ENCODE measurements at places on chromosomes 5 and 9.

GRCh38 chr5:172832383-172833315 lies 1.4 kb upstream of the ERGIC1 start:
- H3K36me3 ChIP-seq: peaks cover 11% of the 10 kb centered on the region
- peak overlapping the region; percentile 49 for H3K27ac ChIP-seq
- H3K27me3 ChIP-seq: peaks cover 11% of the 10 kb centered on the region
- peak overlapping the region; percentile 79 for H3K4me3 ChIP-seq
- H3K4me1 ChIP-seq: peaks cover 32% of the 10 kb centered on the region
- DNase-seq: no peak

DNA sequence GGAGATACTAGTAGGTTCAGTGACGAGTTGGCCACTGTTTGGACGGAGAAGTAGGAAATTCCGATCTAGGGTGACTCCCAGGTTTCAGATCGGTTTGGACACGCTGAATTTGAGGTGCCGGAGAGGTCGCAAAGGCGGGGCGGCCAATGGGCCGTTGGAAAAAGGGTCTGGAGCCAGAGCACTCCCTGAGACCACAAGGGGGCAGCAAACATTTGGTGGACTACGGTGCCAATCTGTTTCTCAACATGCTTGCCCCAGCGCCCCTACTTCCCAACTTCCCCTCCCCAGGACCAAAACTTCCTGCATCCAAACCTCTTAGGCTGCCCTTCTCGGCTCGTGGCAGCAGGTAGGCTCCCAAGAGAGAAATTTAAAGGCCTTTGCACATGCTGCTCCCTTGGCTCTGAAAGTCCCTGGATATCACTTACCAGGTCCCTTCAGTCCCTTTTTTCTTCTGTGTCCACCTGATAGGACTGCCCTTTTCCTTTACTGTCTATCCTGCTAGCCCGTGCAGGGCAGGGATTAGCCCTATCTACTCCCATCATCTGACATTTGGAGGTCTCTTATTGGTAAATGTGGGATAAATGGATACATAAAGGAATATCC lies 992 bp upstream of the RPP25L start:
- peak overlapping the region; percentile 89 for H3K27ac ChIP-seq
- peaks cover 26% of the 10 kb centered on the region for H3K4me1 ChIP-seq
- peaks cover 31% of the 10 kb centered on the region for H3K36me3 ChIP-seq
- no peaks in the 10 kb centered on the region for H3K27me3 ChIP-seq

GRCh38 chr9:36328798-36329411 lies 70.7 kb upstream of the GNE start:
- peak; percentile 57 for DNase-seq
- H3K36me3 ChIP-seq: no peaks in the 10 kb centered on the region
- H3K27me3 ChIP-seq: no peaks in the 10 kb centered on the region

- no peak within 1 kb of the TSS for H3K27ac ChIP-seq
- H3K4me3 ChIP-seq: no peak within 1 kb of the TSS
- no peaks in the 10 kb centered on the region for H3K4me1 ChIP-seq
- DNase-seq: no peak
- H3K27me3 ChIP-seq: no peaks in the 10 kb centered on the region
Observed at GRCh38 chr5:152405145-152405544, at the start of gene NMUR2. NMUR2 (minus strand) TSS chr5:152405279; CDS start chr5:152405113, 166 bp downstream.

- H3K36me3 ChIP-seq: no peaks in the 10 kb centered on the region
- no peak overlapping the region for H3K4me3 ChIP-seq
- no peak for DNase-seq
- peaks cover 3% of the 10 kb centered on the region for H3K27me3 ChIP-seq
Observed at GRCh38 chr5:88792144-88792840, 90.7 kb downstream of the MEF2C start.

DNA sequence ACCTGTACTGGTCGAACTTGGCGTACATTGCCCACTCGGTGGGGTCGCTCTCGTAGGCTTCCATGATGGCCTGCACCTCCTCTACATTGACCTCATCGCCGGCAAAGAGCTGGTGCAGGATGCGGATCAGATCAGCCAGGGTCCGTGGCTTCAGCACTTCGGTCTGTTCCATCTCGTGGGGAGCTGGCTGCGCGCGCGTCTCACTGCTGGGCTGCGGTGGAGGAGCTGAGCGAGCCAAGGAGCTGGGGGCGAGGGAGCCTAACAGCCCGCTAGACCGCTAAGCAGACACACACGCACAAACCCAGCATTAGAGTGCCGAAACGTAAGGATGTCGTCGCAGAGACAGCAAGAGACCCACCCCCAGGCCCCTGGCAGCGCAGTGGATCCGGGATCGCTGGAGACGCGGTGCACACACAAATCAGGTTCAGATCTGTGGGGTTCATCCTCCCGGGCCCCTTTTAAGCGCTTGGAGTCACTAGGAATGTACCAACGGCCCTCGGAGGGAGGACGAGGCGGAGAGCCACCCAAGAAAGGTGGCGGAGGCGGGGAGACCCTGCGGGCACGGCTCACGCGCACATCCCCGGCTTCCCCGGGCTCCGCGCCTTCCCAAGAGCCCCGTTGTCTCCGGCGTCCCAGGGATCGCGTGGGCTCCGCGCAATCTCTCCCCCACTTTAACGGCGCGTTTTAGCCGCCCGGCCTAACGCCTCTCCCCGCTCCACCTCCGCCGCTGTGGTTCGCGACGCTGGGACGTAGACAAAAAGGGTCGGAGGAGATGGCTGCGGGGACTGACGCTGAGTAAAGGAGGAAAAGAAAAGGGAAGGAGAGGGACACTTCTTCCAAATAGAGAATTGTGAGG lies at the start of gene CDO1:
CDO1 (minus strand) TSS at position 434 of the 856 bp plus-strand sequence; CDS start at position 172, 262 bp downstream.
- peaks cover 29% of the 10 kb centered on the region for H3K4me1 ChIP-seq
- H3K27ac ChIP-seq: no peak within 1 kb of the TSS
- H3K36me3 ChIP-seq: peaks cover 8% of the 10 kb centered on the region

DNA sequence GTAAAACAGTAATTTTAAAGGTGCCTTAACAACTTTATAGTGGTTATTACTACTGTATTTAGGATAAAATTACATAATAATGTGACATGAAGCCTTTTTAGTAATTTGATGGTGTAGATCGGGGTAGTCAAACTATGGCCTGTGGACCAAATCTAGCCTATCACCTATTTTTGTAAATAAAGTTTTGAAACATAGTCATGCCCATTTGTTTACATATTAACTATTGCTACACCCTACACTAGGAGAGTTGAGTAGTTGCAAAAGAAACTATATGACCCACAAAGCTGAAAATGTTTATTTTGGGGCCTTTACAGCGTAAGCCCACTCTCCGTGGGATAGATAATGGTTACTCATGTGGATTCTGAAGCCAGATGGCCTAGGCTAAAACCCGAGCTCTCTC lies 6.2 kb downstream of the CEP78 start:
- DNase-seq: no peak
- peaks cover 49% of the 10 kb centered on the region for H3K4me1 ChIP-seq
- no peak overlapping the region for H3K4me3 ChIP-seq
- peaks cover 54% of the 10 kb centered on the region for H3K36me3 ChIP-seq

GRCh38 chr5:172115541-172115982 lies 72.5 kb downstream of the STK10 start:
- peak; percentile 59 for DNase-seq

DNA sequence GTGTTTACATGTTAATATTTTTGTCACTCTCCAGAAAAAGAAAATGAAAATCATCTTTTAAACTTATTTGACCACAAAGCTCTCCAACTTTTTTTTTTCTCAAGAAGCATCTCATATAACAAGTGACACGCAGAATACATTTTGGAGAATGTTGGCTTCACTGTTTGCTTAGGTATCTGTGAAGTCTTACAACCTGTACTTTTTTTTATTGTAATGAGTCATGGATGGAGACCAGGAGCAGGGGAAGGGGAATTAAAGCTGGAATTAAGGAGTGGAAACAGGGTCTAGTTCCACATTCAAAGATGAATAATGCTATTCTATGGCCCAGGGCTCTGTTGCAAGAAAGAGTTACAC lies 211.9 kb downstream of the MAN2A1 start:
- no peaks in the 10 kb centered on the region for H3K27me3 ChIP-seq
- no peaks in the 10 kb centered on the region for H3K36me3 ChIP-seq
- no peak overlapping the region for H3K27ac ChIP-seq

DNA sequence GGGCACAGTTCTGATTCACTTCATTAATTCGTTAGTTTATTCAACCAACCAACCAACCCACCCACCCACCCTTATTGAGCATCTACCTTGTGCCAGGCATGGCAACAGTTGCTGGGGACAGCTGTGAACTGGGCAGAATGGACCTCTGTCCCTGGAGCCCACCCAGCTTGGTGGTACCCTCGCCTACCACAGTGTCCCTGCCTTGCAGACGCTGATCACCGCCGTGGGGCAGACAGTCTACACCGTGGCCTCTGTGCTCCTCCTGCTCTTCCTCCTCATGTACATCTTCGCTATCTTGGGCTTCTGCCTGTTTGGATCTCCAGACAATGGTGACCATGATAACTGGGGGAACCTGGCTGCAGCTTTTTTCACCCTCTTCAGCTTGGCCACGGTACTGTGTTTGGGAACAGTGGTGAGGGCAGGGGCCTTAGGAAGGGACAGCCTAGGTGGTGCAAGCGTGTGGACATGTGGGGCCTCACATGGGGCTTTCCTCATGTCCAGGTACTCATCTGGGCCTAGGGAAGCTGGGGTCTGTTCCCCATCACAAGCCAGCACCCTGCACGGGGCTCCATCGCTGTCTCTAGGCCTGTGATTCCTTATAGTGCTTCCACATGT lies 26.2 kb downstream of the PITX1 start:
- no peak overlapping the region for H3K4me3 ChIP-seq
- no peak for DNase-seq
- peaks cover 7% of the 10 kb centered on the region for H3K27me3 ChIP-seq
- H3K4me1 ChIP-seq: no peaks in the 10 kb centered on the region
- no peak overlapping the region for H3K27ac ChIP-seq

DNA sequence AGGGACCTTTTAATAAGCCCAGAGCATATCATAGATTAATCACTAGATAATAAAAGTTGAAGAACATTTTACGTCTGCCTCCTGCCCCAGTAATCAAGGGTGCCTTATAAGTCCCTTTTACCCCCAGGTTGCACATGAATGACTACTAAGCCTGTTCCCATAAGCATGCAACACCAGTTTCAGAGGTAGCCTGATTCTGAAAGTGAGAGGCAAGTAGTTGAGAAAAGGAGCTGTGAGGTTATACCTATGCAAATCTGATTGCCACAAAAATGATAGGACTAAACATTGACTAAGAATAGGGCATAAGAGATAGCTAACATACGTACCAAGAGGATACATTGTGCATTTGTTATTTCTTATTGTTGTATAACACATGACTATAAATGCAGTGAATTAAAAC lies 681.9 kb downstream of the ISL1 start:
- H3K4me3 ChIP-seq: no peak overlapping the region
- no peak overlapping the region for H3K27ac ChIP-seq
